Iris pigment epithelial cell (primary cell): ENCODE measurements at places on chromosomes 4 and X.

GRCh38 chr4:76377481-76377901 lies 43.5 kb downstream of the CCDC158 start:
- no peak for DNase-seq

DNA sequence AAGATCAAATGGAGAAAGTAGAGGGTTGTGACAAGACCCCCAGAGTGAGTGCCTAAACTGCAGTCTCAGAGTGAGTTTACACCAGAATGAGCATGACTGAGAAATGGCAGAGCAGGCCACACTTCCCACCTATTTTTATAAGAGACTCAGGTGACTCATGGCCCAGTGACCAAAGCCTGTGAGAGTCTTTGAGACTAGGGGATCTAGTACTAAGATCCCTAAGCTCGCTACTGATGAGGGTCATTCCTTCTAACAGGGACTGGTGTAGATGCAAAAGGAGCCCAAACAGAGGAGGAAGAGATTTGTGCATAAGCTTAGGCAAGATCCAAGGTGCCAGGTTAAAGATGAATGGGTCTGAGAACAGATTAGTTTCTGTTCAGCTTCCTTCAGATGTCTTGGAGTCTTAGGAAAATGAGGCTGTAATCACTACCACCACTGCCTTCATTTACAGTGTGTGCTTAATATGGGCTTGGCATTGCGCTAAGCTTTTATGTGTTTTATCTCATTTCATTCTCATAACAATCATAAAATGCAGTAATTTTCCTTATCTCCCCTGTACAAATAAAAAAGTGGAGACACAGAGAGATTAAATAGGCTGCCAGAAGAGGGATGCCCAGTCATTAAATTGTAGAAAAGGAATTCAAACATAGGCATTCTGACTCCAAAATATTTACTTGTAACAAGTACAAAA lies 62.8 kb downstream of the RWDD4 start:
- DNase-seq: no peak

DNA sequence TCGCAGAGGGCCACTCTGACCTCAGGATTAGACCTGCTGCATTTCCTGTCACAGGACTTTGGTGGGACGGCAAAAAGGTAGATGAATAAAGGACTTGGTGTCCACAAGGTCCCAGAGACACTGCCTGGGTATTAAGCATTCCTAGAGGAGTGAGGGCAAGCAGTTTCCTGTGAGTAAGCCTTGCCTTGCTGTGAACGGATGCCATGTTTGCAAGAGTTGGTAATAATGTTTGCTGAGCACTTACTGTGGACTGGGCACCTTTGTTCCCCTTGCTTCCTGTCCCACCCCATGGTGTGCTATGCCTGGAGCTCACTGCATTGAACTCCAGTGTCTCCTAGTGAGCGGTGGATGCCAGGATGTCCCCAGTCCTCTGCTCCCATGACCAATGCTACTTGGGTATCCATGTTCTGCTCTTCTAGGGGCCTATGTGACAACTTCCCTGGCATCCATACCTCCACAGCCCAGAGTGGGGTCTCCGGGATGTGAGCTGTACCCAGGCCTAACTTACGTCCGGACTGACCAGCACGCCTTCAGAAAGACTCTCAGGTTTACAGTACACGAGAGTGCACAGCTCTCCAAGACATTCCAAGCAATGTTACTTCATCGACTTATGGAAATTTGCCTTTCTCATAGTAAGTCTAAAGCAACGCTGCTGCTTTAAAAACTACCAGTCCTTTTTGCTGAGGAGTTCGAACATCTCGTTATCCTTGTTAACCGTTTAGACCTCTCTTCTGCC lies 95.5 kb upstream of the MSX1 start:
- peak; percentile 20 for DNase-seq

DNA sequence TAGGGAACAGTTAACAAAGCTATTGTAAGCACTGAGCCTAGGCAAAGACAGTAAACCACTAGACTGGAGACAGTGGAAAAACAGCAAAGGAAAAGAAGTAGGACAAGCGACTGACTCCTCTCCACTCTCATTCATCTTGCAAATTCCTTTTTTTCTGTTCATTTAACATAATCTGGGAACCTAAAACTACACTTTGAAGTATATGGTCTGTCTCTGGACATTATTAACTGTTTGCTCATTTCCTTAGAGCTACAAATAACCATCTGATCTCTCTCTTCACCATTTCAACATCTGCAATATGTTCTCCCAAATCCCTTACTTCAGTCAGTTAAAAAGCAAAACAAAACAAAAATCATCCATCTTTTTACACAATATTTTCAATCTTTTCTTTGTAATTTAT lies 642 bp downstream of the HMGN5 start:
- no peak for DNase-seq

- DNase-seq: no peak
These were observed 655.0 kb downstream of the RPA4 start for GRCh38 chrX:97538745-97539144.

DNA sequence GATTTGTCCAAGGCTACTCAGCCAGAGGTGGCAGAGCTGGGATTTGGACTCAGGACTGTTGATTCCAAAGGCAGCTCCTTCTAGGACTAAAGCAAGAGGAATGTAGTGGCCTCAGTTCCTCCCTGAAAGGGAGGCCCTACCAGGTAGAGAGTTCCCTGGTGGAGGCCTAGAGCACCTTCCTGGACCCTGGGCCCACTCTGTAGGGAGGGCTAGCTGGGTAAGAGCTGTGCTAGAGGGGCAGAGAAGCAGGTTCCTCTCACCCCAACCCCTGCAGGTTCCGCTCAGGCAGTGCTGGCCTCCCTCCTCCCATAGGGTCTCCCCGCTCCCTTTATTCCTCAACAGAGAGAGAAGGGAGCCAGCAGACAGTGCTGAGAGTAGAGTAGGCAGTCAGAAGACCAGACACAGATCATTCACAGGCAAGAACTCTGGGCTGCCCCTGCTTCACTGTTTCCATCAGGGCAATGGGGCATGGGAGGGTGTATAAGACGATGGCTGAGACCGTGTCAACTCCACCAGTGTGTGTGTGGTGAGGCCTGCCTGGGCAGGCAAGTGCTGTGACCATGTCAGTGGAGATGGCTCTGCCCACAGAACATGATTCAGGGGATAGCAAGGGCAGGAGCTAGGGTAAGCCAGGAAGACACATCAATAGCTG lies 12.4 kb upstream of the PJA1 start:
- no peak for DNase-seq

DNA sequence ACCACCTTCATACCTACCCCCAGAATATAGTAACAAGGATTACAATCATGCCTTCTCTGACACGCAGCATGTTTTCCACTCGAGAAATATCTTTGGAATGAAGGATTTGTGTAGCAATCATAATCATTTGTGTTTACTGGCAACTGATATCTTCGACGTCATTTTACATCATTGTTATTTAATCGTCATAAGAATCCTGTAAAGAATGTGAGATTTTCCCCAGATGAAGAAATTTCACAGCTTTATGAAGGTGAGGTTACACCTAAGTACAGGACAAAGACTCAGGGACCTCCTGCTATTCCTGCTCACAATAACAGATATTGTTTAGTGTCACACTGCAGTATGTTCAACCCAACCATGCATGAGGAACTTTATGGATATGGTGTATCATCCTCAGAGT lies 198.2 kb upstream of the LDB2 start:
- DNase-seq: peak; percentile 24

DNA sequence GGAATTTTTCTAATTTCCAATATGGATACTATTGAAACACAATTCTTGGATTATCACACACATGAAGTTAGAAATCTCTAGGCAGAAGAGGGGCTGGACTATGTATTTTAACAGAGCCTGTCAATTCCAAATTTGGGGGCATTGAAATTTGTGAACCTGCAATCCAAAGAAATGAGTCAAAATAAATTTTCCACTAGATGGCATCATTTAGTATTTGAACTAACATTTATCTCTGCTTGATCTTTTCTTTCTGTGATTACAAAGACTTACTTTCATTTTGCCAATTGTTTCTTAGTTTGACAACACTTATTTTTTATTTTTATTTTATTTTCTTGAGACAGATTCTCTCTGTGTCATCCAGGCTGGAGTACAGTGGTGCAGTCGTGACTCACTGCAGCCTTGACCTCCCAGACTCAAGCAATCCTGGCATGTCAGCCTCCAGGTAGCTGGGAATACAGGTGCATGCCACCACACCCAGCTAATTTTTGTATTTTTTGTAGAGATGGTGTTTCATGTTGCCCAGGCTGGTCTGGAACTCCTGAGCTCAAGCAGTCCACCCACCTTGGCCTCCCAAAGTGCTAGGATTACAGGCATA lies 2.7 kb upstream of the PYURF start:
- DNase-seq: peak; percentile 16

- DNase-seq: no peak
These were observed 265.4 kb upstream of the TET2 start for GRCh38 chr4:104881136-104881886.

DNA sequence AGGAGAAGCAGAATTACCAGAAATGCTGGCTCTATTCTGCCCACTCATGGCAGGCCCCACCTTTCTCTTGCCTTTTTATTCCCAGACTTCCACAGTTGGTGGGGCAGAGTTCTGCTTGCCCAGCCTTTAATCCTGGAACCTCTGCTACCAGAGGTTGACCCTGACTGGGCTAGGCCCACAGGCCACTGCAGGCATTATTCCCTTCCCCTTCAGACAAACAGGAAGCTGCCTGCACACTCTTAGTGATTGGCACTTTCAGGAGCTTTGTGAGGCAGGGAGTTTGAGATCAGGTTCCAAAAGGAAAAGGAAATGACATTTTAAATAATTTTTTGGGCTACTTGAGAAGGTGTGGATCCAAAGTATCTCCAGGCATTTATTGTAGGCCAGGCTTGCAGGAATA lies 18.8 kb downstream of the MSN start:
- no peak for DNase-seq

DNA sequence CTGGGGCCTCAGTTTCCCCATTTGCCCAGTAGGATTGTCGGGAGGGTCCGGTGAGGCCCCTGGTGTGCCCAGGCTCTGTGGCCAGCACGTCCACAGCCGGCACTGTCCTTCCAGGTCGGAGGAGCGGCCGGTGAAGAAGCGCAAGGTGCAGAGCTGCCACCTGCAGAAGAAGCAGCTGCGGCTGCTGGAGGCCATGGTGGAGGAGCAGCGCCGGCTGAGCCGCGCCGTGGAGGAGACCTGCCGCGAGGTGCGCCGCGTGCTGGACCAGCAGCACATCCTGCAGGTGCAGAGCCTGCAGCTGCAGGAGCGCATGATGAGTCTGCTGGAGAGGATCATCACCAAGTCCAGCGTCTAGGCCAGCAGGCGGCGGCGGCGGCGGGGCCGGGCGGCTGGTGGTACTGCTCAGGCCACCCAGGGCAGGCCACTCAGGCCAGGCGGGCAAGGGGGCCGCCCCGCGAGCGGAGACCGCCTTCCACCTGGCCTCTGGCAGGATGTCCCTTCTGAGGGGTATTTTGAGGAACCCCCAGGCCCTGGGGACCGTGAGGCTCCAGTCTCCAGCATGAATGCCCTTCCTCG lies 6.7 kb downstream of the MSANTD1 start:
- no peak for DNase-seq

GRCh38 chrX:20519146-20519545 lies 252.4 kb upstream of the RPS6KA3 start:
- DNase-seq: no peak
